ENCODE measurements at places on chromosomes 5 and 9.

DNA sequence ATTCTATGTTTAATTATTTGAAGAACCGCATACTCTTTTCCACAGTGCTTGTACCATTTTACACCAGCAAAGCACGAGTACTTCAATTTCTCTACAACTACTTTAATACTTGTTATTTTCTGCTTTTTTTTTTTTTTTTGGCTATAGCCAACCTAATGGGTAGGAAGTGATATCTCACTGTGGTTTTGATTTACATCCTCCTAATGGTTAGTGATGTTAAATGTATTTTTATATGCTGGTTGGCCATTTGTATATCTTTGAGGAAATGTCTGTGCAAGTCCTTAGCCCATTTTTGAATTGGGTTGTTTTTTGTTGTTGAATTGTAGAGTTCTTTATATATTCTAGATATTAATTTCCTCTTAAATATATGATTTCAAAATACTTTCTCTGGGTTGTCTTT, 22.6 kb downstream of the OGN start:
- no peak for DNase-seq

DNA sequence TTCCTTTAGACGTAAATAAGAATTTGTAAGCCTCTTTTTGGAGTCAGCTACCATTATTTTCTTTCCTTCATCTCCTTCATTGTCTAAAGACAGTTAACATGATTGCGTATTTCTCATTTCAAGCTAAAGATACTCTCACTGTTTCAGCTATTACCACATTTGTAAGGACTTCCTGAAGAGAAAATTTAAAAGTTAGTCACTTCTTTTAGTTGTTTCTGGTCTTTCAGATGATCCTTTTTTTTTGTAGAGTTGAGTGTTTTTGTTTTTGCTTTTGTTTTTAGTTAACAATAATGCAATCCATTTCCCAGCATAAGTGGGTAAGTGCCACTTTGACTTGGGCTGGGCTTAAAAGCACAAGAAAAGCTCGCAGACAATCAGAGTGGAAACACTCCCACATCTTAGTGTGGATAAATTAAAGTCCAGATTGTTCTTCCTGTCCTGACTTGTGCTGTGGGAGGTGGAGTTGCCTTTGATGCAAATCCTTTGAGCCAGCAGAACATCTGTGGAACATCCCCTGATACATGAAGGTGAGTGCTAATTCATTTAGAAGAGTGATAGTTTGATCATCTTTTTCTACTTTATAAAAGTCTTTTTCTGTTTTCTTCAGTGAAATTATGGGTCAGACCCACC, 2.0 kb downstream of the IL31RA start:
- DNase-seq = no peak

- no peak for DNase-seq
Observed at GRCh38 chr5:65062469-65063083, 293.8 kb downstream of the CWC27 start.

DNA sequence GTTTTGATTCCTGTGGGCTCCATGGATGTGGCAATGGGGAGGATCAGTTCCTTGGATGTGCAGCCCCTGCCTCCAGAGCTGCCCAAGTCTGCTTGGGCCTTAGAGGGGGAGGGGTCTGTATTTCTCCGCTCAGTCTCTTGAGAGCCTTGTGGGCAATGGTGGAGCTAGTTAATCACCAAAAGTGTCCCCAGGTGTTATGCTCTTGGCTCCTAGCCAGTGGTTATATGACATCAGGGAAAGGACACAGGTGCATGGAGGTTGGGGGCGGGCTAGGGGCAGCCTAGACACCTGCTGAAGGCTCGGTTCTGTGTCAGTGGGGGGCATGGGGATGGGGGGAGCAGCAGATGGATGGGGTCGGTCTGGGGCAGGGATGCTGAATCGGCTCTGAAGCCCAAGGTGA, 12.4 kb upstream of the ARAP3 start:
- no peak for DNase-seq

DNA sequence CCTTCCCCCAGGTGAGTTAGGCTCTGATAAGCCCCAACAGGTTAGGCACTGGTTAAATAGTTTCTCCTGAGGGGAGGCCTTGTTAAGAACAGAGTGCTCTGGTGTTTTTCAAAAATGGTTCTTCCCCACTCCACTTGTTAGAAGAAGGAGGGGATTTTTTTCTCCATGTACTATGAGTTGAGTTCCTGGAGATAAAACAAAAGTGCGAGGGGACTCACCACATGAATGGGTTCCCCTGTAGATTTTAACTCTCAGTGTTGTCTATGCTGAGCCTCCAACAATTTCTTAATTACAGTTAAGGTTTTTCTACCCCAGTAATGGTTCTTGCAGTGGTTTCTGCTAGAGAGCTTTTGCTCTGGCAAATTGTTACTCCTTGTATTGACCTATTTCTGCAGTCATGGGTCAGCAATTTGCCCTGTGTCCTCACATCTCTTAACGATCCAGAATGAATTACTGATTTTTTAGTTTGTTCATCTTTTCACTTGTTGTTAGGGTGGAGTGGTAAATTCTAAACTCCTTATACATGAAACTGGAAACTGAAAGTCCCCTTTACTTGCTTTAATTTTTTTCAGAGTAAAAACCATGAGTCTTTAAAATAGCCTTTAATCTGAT, 44.4 kb downstream of the SCAMP1 start:
- no peak for DNase-seq

DNA sequence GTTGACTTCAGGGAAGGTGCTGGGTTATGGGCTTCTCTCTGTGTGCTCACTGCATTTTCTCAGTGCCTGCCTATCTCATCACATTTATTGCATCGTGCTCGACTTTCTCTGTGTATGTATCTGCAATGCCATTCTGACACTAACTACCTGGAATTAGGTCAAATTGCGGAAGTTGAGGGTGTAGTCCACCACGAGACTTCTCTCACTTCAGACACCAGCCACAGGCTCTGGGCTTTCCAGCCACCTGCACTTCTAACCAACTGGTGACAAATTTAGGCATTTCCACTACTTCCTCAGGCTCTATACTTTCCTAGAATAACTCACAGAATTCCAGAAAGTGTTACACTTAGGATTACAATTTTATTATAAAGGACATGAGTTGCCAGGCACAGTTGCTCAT, 188.6 kb upstream of the ZNF608 start:
- DNase-seq = no peak

GRCh38 chr9:129402931-129403778, 217.7 kb downstream of the C9orf50 start:
- no peak for DNase-seq

All from H1 (cell line).